ENCODE measurements at places on chromosomes 7 and 10. TPM values are rescaled to one million over a fixed set of nuclear protein-coding genes. Genes with fewer than 3 reads are reported as not detected.

Gene ELFN1
- total RNA-seq = 1.3 TPM

Gene AKR1C2
- total RNA-seq = 3.0 TPM

Gene LRMDA
- 0.24 TPM for total RNA-seq

Gene CH25H
- not detected for total RNA-seq

Gene PTPRZ1
- total RNA-seq = under 0.01 TPM

Gene ASCC1
- 30.0 TPM for total RNA-seq
